T-cell (primary cell): ENCODE measurements at places on chromosomes 1 and 21.

DNA sequence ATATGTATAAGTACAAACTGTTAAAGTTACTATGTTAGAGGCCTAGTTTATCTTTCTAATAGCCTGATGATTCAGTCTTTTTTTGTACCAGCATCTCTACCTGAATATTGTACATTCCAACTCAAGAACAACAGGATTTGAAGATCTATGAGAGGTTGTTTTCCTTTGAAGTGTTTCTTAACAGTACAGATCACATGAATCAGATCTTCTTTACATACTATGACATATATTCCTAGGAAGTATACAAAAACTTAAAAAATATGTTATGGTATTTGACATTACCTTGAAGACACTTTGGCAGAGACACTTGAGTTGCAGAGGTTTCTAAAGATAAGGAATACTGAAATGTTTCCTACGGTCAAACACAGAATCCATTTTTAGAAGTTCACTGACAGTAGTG lies 1280.9 kb downstream of the KCNT2 start:
- DNase-seq: no peak

GRCh38 chr1:8816831-8817411 lies 519 bp downstream of the RERE start:
- peak; percentile 2 for DNase-seq

- no peak for DNase-seq
These were observed at the start of gene NR0B2 for GRCh38 chr1:26913754-26914619. Gene NR0B2, minus strand, starts transcription at chr1:26913975. Its CDS starts 35 bp downstream, at chr1:26913940.

DNA sequence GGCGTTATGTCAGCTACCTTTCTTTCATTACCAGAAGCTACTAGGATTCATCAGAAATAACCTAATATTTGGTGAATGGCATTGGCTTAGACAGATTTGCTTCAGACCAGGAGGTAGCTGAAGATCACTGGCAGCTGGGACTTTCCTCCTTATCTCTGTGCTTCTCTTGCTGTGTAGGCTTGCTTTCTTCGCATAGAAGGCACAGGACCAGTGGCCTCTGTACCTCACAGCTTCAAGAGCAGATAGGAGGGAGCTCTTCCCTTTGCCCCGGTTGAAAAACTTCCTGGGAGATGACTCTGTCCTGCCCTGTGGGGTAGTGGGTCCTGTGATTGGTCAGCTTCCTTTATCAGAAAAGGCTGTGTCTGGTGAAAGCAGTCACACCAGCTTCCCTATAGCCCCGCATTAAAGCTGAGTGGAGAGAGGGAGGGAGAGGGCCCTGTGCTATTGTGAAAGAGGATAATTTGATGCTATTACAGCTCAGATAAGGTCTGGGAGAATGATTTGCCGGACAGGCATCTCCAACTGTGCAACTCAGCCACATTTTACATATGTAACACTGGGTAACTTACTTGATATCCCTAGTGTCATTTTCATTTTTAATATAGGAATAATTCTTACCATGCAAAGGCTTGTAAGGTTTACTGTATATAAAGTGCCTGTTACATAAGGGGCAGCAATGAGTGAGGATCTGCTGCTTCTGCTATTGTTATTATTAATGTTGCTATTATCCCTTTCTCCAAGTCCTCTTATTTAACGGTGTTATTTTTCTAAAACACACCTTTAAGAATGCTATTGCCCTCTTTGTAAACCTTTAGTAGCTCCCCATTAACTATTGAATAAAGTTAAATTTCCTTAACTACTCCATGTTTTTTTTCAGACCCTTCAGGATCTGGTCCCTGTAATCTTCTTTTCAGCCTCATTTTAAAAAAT lies 31.6 kb downstream of the OSBPL9 start:
- no peak for DNase-seq

DNA sequence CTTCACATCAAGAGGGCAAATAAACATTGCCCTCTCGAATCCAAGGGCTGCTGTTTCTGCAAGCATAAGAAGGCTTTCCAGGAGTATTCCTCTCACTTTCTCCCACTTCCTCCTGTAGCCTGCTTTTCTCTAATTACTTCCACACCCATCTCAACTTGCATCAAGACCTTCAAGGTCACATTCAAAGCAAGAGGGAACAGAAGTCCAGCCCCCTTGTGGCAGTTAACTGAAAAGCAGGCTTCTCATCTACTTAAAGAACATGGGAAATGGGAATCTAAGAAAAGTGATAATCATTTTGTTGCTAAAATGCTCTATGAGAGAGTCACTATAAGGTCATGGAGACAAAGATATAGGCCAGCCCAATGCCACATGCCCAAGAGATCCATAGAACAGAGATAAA lies 874.4 kb downstream of the KCNT2 start:
- DNase-seq: no peak

GRCh38 chr1:221228594-221228993 lies 349.4 kb downstream of the HLX start:
- no peak for DNase-seq

- no peak for DNase-seq
These were observed 8.4 kb upstream of the USP33 start for GRCh38 chr1:77768006-77768405.

- DNase-seq: no peak
These were observed 146.0 kb upstream of the MAGI3 start for GRCh38 chr1:113244112-113244820.

DNA sequence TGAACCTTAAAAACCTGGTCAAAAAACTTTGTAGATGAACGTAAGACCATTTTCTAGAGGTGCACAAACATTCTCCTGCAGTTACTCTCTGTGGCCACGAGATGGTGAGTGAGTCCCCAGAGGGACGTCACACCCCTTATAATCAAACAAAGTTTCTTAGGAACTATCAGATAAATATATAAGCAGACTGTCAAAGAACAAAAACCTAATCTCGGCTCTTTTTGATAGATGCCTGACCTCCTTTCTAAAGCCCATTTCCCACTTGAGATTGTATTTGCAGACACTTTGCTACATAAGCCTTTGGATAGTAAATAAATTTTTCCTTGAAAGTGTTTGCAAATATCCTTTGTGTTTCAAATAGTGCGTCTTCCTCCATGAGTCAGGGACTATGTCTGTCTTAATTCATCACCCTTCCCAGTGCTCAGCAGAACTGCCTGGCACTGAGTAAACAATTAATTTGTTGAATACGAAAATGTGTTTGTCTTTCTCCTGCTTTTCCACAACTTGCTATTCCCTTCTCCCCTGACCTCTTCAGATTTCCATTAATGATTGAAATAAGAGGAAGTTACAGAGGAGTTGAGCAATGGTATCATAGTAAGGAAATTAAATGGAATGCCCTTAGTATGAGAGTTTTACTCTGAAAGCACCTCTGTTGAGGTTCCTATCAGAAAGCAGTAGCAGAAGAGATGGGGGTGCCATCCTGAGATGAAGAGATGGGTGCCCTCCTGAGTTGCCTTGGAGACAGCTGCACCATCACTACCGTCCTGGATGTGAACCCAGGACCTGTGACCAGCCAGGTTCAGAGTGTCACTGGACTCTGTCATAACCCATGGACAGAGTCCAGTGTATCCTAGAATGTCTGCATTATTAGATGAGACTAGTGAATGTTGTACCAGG lies 57.8 kb upstream of the RAVER2 start:
- peak; percentile 13 for DNase-seq

DNA sequence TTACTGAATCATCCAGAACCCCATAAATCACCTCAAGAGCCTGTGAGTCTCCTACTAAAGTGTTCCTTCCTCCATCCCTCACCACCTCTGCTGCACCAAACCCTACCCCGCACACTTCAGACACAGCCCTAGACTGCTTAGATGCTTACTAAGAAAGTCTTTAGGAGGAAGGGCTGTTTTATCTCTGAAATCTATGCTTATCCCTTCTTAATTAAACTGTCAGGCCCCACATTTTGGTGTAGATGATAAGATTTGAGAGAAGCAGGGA lies 216.8 kb upstream of the SGIP1 start:
- no peak for DNase-seq

DNA sequence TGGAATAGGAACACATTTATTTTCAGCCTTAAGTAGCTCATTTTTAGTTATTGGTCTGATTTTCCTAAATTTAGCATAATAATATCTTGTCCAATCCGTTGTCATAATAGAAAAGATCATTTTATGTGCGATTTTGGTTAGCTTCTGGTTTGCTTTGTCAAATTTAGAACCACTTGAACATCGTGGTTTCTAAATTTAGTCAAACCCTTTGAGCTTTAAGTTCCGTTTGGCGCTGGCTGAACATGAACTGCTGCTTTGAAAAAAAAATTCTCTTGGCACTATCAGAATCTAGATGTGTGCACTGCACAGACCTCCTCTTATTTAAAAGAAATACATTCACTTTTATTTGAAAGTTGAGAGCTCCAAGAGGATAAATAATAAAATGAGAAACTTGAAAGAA lies 370.6 kb downstream of the PTPRC start:
- no peak for DNase-seq

GRCh38 chr1:11797525-11798216 lies 8.1 kb downstream of the MTHFR start:
- no peak for DNase-seq

DNA sequence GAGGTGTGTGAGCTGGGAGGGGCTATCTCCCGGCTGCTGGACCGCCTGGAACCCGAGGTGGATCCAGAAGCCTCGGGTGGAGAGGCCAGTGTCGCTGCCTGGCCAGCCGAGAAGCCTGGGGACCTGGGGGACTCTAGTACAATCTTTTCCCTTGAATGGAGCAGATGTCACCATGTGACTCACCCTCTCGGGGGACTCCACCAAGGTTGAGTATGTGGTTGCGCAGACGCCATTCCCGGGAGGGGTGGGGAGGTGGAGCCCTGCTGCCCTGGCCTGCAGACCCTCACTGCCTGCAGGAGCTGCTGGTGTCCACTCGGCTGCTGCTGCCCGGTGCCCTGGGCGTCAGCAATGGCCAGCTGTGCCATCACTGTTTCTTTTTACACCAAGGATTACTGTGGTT lies 40.3 kb downstream of the TP73 start:
- no peak for DNase-seq

DNA sequence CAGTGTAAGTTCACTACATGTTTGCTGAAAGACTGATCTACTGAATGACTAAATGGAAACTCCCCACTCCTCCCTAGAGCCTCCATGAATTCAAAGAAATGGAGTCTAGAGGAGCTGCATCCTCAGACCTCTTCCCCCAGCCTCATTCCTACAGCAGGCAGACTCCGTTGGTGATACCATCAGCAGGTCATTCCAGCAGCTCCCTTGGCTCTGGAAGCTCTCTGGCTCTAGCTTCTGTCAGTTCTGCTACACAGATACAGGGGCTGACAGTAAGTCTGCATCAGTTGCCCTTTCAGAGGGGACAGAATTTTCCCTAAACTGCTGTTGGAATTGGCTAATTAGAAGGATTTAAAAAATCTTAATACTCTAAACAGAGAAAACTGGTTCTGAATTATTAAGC lies 31.7 kb upstream of the DMRTA2 start:
- no peak for DNase-seq

DNA sequence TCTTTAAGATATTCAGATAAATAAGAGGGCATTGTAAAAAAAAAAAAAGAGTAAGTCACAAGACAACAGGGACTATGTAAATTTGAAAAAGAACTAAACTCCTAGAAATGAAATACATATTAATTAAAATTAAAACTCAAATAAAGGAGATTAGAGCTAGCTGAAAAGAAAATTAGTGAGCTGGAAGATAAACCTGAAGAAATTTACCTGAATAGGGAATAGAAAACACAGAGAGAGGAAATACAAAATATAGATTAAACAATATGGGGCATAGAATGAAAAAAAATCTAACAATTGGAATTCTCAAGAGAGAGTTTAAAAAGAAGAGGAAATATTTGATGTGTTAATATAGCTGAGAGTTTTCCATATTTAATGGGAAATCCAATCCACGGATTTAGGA lies 35.6 kb upstream of the TADA1 start:
- no peak for DNase-seq

GRCh38 chr1:205938682-205939081 lies 4.6 kb downstream of the SLC26A9 start:
- DNase-seq: no peak

DNA sequence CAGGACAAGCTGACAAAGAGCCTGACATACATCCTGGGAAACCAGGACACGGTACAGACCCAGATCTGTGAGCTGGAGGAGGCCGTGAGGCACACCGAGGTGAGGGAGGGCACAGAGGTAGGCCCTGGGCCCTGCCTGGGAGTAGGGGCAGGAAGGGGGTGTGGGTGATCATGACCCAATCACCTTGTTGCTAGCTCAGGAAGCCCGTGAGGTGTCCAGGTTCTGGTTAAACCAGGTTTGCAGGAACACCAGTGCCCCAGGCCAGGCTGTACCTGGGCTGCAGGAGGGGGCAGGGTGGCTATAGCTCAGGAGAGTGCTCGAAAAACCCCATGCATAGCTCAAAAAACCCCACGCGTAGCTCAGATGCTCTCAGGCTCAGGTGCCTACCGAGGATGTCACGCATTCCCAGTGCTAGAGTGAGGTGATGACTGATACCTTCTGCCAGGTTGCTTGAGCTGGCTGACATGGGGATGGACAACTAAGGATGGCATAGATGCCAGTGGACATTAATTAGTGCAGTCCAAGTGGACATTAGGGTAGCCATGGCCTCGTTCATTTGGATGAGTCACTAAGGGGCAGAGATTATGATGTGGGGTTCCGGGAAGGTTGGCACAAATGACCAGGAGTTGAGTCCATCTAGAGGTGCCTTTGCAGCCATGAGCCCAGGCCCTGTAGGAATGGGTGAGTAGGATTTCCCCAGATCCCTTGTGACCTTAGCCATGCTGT lies 3.7 kb downstream of the TRIM46 start:
- no peak for DNase-seq

DNA sequence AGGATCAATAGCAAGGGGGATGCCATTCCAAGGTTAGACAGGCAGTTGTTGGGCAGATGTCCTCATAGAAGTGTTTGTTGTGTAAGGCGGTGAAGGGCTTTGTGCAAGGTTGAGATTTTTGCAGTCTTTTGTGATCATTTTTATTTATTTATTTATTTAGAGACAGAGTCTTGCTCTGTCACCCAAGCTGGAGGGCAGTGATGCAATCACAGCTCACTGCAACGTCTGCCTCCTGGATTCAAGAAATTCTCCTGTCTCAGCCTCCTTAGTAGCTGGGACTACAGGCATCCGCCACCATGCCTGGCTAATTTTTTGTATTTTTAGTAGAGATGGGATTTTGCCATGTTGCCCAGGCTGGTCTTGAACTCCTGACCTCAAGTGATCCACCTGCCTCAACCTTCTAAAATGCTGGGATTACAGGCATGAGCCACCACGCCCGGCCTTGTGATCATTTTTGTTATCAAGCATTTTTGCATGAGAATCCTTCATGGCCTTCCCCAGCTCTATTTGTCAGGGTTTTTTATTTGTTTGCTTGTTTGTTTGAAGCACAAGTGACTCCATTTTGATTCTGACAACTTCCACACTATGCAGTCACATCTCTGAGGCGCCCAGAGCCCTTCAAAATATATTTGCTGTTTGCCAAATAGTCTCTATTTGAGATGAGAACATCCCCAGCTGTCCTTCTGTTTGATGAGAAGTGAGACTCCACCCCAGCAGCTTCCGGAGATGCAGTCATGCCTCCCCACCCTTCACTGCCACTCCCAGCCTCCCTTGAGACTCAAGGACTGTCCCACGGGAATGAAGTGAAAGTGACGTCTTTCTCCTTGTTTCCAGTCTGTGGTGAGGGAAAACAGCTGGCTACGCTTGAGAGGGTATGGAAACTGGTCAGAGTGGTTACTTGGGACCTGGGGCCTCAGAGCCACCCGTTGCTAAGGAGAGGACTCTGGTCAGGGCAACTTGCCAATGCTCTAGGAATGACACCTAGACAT lies 38.0 kb downstream of the TMEM50B start:
- DNase-seq: no peak
